ENCODE measurements at places on chromosomes 3 and 15.

DNA sequence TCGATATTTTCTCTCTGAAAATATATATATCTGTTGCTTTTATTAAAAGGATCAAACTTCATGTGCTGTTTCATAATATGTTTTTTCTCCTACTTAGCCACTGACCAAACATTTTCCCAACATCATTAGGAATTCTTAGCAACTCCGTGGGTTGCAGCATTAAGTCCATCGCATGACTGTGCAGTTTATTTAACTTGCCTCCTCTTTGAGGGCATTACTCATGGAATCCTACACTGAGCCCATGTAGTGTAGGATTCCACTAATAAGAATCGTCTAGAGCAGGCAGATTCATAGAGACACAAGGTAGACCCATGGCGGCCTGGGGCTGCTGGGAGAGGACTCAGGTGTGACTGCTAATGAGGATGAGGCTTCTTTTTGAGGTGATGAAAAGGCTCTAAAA, 49.3 kb downstream of the CMTM6 start:
- no peak for DNase-seq

GRCh38 chr15:89893027-89893426, 767 bp downstream of the AP3S2 start:
- no peak for DNase-seq

DNA sequence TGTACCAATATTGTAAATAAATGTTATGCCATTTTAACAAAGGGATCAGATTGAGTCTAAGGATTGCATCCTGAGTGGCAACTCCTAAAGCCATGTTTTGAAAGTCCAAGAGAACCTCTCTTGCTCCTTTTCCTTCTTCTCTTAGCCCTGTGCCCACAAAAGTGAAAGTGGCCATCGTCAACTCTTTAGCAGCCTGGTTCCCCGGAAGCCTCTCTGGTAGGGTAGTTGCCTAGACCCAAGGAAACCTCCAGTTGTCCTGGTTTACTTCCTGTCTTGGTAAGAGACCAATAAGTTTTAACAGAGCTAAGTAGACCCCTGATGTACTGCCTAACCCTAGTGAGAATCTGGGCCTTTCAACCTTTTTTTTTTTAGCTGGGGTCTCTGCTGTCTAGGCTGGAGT, 10.2 kb upstream of the ITPKA start:
- no peak for DNase-seq

DNA sequence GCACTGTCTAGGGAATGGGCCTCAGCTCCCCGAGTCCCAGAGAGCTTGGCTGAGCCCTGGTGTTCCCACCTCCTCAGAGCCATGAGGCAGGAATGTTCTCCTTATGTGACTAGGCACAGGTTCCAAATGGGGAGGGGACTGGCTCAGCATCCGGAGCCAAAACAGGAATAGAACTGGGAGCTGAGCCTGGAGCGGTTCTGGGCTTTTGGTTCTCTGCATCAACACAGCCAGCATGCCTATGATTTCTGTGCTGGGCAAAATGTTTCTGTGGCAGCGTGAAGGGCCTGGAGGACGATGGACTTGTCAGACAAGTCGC, at the start of gene FAM131A:
Gene FAM131A (plus strand): TSS at position 202 of the 316 bp plus-strand sequence. CDS start 31 bp downstream, at position 233.
- DNase-seq: peak; percentile 82

DNA sequence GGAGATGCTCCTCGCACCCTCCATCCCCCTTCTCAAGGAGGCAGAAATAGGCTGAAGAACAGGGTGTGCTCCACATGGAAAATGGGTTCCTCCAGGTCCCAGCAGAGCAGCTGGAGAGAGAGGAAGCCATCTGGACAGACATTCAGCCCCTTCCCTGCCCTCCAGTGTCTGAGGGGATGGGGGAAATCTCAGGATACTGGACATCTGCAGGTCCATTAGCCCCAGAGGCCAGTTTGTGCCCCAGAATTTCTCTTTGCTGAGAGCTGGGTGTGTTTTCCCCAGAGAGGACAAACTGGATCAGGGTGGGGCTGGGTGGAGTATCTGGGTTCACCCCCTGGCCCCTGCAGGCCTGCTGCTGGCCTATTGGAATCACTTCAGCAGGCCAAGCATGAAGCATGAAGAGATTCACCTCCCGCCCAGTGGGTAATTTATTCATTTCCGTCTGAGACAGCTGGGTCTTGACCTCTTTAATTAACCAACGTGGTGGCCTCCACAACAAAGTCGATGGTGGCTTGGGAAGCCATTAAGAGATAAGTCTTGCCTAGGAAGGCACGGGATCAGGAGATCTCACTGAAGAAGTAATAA, 4.6 kb downstream of the FAM3D start:
- DNase-seq: no peak

DNA sequence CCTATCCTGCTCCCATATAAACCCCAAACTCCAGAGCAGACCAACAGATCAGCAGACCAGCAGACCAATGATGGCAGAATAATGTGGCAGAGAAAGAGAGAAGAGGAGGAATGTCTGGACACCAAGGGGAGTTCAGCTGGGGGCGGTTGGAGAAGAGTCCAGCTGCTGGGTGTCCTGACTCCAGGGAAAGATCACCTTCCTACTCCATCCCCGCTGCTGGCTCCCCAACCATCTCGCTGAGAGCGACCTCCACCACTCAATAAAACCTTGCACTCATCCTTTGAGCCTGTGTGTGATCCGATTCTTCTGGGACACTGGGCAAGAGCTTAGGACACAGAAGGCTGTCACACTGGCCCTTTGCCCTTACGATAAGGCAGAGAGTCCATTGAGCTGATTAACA, 12.8 kb upstream of the PLAAT1 start:
- DNase-seq: no peak

DNA sequence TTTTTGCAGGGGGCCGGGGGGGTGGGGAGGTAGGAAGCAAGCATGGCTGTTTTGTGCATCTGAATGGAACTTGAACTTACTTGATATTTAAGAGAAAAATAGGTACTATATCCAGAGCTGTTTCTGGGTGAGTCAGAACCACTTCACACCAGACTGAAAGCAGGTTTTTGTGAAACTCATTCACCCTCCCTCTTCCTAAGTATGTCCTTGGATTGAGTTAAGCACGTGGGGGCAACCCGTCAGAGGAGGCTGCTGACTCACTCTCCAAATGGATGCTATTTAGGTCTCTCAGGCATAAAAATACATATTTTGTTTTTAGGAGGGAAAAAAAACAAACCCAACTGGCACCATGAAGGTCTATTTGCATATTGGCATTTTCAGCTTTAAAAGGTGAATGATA, 270.3 kb downstream of the RYR3 start:
- DNase-seq: no peak

DNA sequence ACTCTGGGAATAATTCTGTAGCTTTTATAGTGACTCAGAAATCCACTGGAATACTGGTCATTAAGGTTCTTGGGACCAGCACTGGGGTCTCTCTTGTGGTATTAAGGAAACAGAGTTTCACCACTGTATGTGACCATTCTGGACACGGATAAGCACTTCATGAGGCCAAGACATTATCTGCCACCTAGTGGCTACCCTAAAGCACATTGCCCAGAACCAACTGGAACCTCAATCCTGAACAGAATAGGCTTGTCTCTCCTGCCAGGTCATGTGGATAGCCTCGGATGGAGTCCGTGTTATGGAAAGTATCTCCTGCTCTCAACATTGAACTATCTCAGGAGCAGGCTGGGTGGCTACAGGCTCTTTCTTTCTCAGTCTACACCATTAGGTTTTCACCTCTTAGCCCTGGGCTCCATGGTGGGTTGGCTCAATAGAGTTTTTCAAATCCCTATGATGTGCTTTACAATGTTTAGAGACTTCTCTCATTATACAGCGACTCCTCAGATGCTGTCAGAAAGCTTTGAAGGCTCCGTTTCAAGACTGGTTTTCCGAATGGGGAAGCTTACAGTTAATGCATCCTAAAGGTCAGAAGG, 167.6 kb upstream of the ST8SIA2 start:
- no peak for DNase-seq

DNA sequence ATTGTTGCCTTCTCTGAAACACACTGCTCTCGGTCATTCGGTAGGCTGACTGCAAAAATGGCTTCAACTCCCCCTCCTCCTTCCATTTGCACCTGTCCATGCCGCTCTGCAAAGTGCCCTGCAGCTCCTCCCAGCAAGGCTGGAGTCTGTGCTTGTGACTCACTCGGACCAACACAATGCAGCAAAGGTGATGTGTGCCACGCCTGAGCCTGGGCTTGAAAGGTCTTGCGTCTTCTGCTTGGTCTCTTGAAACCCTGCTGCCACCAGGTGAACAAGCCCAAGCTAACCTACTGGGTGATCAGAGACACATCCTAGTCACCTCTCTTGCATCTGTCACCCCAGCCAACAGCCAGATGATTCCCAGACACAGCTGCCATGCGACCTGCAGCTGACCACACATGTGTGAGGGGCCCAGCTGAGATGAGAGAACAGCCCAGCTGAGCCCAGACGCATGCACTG, 71.1 kb downstream of the MGLL start:
- DNase-seq: no peak

DNA sequence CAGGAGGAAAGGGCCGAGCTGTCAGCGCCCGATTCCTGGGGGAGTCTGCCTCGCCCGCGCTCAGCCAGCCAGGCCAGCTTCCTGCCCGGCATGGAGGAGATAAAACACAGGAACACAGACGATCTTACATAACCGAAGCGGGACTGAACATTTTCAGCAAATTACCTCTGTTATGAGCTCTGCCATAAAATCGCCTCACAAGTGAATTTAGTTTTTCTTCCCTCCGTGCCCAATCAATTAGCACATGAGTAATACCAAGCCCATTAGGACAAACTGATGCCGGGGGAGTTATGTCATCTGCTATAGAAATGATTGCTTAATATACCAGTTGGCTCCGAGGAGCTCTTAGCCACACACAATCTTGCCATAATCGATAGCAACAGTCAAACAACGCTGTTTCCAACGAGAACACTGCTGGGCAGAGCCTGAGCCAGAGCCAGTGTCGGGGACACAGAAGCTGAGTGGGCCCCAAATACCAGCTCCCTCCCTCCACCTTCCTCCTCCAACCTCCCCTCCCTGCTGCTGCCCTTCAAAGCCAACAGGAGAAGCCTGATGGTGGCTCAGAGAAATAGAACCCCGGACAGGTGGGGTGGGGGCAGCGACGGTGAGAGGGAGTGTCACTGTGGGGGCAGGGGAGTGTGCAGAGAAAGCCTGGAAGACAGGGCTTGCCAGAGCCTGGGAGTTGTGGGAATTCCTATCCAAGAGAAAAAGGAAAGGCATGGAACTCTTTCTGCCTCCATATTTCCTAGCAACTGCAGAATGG, 279.4 kb upstream of the TLE3 start:
- DNase-seq: peak; percentile 70

- no peak for DNase-seq
Observed at GRCh38 chr3:46646700-46647099, 34.4 kb downstream of the FAM240A start.

GRCh38 chr3:30449290-30449632, 157.1 kb upstream of the TGFBR2 start:
- DNase-seq: no peak

DNA sequence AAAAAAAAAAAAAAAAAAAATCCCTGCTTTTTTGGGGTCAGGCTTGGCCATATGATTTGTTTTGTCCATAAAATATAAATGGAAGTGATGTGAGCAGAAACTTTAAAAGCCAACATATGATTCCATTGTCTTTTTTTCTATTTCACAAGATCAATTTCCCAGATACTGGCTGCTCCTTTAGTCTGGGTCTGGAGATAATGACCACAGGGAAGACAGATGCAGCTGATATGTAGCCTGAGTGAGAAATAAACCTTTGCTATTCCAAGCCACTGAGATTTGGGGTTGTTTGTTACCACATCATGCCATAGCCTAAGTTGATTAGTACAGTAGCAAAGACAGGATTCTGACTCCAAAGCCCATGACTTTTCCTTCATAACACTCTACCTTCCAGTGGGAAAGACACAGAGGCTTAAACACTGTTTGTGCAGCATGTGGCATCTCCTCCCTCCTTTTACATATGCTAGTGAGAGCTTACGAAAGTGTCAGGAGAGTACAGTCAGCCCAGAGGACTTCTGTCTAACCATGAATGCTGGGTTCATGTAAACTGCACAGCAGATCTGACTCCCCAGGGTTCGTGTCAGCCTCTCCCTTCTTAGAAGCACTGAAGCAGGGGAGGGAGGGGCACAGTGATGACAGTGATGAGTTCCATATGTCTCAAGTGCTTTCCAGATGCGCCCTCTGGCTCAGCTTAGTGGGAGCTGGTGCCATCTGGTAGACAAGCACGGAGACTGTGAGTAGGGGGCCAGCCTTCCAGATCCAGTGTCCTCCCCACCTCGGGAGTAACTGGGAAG, 36.7 kb upstream of the SLC7A14 start:
- DNase-seq: no peak

GRCh38 chr3:152428577-152428976, 159.8 kb downstream of the MBNL1 start:
- no peak for DNase-seq

GRCh38 chr15:62875626-62876021, 166.9 kb upstream of the TPM1 start:
- DNase-seq: no peak

DNA sequence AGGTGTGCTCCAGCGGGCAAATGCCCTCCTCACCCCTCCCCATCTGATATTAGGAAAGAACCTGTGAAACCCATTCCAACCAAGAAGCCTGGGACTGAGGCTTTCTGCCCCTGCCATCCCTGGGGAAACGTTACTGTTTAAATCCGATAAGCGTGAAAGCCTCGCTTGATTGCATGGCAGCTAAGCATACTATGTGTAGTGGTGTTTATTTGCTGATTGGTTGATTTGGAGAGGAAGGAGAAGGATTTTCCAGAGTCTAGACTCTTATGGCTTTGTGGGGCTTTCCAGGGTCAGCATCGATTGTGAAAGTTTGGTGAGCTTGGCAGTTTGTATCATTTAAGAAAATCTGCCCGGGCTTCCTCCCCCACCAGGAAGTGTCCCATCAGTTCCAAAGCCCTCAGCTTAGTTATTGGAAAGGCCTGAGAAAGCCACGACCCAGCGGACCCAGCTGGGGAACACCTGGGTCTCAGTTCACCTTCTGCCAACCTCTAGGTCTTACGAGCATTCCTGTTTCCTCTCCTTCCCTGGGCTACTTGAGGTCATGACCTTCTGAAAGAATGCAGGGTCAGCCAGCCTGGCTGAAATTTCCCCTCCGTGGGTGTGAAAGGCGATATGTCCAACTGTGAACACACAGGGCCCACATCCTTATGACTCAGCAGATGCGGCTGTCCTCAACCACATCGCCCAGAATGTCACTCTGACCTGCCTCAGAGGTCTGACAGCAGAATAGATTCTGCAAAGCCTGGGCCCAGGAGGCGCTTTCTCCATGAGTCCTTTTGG, 62.8 kb upstream of the HERC1 start:
- DNase-seq: no peak

GRCh38 chr3:72258361-72259141, 473.6 kb upstream of the PROK2 start:
- DNase-seq: no peak
